LNCaP clone FGC (cell line): ENCODE measurements at places on chromosomes 12 and 14.

DNA sequence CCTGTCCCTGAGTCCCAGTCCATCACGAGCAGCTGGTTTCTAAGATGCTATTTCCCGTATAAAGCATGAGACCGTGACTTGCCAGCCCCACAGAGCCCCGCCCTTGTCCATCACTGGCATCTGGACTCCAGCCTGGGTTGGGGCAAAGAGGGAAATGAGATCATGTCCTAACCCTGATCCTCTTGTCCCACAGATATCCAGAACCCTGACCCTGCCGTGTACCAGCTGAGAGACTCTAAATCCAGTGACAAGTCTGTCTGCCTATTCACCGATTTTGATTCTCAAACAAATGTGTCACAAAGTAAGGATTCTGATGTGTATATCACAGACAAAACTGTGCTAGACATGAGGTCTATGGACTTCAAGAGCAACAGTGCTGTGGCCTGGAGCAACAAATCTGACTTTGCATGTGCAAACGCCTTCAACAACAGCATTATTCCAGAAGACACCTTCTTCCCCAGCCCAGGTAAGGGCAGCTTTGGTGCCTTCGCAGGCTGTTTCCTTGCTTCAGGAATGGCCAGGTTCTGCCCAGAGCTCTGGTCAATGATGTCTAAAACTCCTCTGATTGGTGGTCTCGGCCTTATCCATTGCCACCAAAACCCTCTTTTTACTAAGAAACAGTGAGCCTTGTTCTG, 41.6 kb downstream of the DAD1 start:
- DNase-seq: no peak

GRCh38 chr12:115504306-115505290, 772.9 kb downstream of the MED13L start:
- no peak for DNase-seq

DNA sequence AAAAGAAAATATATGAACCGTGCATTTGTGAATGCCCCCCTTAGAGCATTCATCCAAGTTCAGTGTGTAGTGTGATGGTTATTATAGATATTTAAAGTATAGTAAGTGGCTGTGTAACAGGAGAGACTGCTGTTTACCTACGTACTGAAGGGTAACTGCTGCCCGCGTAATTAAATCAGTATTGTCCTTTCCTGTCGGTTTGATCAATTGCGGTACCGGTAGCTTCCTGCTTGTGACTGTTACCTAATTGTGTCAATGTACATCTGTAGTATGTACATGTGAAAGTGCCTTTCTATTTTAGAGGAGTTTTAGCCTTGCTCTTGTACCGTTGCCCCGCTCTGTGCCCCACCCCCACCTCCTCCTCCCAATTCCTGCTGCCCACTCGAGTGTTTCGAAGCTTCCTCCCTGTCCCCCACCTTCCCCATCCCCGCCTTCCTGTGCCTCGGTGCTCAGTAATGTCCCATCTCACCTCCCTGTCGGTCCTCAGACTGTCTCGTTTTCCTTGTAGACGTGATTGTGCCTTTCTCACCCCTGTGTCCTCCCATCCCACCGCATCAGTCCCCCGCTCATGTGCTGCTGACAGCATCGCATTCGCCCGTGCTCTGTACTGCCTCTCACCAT, 75.0 kb downstream of the KICS2 start:
- no peak for DNase-seq

GRCh38 chr14:21902561-21903181, 229.1 kb upstream of the OR4E1 start:
- no peak for DNase-seq

DNA sequence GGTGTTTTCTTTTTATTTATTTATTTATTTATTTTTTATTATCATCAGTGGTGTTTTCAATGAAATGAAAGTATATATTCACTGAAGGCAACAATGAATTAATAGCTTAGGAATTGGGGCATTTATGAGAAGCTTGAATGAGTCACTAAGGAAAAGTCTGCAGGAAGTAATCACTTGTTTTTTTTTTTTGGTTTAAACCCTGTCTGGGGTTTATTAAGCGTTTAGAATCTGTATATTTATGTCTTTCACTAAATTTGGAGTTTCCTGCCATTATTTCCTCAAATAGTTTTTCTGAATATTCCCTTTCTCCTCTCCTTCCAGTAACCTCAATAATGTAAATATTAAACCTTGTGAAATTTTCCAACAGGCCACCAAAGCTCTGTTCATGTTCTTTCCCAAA, 85.5 kb downstream of the TESC start:
- DNase-seq: no peak

DNA sequence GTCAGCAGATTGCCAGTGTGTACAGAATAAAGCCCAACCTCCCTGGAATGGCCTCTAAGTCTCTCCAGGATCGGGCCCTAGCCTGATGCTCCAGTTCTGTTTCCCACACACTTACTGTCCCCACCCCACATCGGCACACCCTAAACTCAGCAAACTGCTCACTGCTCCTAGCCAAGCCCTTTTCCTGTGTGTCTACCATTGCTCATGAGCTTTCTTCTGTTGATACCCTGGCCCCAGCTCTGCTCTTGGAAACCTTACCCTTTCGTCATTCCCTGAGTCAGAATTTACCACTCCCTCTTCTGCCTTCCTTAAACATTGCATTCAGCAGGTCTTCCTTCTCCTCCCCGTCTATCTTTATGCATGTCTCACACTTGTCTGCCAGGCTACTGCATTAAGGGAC, 158.9 kb downstream of the TMX1 start:
- no peak for DNase-seq

DNA sequence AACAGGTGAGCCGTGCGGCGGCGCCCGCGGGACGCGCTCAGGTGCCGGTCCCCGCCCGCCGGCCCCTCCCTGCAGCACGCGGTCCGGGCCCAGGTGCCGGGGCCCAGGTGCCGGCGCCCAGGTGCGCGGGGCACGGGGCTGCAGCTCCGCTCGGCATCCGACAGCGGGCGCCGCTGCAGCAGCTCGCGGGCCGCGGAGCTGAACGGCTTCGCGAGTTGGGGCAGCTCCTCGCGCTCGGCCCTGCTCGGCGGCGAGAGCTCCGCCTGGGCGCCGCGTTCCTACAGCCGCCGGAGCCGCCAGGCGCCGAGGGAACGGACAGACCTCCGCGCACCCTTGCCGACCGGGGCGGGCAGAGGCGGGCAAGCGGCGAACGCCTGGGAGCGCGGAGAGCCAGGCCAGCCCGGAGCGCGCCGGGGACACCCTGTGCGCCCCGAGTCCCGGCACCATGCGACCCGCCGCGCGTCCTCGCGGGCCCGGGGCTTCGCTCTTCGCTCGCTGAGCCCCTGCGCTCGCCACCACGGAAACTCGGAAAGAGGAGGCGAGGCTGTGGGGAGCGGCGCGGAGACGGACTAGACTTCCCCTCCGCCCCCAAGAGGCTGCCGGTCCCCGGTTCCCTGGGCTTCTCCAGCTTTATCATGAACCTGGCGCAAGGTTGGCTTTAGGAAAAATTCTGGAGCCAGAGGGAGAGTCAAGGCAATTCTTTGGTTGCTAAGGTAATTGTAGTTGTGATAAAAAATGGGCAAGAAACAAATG, at the start of gene RGS6:
Gene RGS6 (plus strand): TSS at position 201 of the 753 bp plus-strand sequence.
- no peak for DNase-seq

DNA sequence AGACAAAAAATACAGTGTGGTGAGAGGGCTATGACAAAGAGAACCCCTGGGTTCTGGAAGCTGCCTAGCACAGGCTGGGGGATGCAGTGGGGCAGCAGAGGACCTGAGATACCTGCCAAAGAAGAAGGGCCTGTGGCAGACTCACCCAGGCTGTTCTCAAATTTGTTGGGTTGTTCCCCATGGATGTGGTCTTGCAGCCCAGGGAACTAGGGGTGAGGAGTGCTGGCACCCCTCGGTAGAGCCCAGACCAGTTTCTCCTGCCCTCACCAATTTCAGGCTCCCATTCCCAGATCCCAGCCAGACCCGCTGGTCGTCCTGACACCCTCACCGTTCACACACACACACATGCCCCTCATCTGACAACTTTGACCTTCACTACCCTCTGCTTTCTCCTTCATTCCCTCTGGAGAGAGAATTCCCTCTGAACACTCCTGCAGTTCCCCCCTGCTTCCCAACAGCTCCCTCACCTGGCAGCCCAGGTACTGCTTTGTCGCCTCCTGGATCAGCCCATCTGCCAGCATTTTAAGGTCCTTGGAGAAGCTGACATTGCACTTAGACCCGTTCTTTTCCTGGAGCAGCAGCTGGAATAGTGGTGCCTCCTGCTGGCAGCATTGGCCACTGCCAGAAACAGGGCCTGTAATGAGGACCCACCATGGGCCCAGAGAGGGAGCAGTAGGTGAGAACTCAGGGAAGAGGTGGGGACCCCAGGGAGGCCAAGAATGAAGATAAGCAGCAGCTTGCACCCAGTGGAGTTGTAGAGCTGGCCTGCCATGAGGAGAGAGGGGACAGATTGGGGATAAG, 5.9 kb upstream of the GDF11 start:
- DNase-seq: no peak

DNA sequence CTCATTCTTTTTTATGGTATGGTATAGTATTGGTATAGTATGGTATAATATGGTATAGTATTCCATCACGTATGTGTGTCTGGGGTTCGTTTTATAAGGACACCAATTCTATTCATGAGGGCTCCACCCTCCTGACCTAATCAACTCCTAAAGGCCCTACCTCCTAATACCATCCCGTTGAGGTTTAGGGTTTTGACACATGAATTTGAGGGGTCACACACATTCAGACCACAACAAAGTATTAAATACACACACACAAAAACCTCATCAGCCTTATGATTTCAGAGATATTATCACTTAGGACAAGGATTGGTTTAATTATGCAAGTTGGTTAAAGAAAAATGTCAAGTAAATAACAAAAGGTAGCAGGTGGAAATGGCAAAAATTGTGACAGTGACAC, 54.1 kb upstream of the CHST11 start:
- DNase-seq: no peak

DNA sequence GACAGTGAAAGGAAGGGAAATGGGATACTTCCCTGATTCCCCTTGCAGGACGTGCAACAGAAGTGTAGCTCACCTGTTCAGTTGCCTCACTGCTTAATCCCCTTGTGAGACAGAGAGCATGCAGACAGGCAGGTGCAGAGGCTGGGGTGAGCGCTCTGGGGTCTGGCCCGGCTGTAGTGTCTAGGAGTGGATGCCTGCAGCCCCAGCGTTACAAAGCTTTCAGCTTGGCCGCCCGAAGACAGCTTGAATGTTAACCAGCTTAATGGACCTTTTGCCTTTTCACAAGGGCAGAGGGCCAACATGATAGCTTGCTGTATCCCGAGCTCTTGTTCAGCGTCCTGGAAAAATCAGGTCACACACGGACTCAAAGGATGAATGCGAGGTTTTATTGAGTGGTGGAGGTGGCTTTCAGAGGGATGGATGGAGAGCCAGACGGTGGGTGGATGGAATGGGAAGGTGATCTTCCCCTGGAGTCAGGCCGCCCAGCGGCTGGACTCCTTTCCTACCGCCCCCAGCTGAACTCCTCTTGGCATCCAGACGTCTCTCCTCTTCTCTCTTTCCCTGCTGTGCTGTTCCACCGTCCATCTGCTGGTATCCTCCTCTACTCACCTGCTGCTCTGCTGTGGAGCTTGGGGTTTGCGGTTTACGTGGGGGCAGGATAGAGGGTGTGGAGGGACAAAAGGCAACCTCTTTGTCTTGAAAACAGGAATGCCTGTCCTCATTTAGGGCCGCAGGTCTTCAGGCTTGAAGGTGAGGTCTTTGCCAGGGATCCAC, 86.2 kb upstream of the RESF1 start:
- no peak for DNase-seq

DNA sequence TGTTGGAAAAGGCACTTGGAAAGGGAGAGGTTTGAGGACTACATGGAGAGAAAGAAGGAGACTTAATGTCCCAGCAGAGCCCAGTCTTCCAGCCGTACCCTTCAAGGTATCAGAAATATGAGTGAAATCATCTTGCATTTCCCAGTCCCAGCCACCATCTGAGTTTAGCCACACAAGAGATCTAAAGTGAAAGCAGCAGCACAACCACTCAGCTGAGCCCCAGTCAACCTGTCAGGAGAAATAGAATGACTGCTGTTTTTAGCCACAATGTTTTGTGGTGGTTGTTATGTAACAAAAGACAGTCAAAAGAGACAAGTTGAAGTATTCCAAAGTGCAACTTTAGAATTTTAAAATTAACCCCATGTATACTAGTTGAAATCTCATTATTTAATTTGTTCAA, 28.0 kb downstream of the DERA start:
- no peak for DNase-seq

DNA sequence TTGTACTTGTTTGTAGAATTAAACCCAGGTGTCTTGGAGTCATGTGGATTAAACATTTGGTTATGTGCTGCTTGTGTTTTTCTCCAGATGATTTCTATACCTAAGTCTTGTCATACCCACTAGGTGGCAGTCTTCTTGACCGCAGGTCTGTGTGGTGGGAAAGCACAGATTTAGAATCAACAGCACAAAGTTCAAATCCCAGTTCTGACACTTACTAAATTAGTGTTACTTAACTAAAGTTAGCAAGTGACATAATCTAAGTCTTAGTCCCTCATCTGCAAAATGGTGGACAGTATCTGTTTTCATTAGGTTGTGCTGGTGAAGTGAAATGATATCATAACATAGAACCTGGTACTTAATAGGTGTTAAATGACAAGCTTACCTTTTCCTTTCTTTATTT, 151.0 kb upstream of the ARHGAP5 start:
- no peak for DNase-seq

DNA sequence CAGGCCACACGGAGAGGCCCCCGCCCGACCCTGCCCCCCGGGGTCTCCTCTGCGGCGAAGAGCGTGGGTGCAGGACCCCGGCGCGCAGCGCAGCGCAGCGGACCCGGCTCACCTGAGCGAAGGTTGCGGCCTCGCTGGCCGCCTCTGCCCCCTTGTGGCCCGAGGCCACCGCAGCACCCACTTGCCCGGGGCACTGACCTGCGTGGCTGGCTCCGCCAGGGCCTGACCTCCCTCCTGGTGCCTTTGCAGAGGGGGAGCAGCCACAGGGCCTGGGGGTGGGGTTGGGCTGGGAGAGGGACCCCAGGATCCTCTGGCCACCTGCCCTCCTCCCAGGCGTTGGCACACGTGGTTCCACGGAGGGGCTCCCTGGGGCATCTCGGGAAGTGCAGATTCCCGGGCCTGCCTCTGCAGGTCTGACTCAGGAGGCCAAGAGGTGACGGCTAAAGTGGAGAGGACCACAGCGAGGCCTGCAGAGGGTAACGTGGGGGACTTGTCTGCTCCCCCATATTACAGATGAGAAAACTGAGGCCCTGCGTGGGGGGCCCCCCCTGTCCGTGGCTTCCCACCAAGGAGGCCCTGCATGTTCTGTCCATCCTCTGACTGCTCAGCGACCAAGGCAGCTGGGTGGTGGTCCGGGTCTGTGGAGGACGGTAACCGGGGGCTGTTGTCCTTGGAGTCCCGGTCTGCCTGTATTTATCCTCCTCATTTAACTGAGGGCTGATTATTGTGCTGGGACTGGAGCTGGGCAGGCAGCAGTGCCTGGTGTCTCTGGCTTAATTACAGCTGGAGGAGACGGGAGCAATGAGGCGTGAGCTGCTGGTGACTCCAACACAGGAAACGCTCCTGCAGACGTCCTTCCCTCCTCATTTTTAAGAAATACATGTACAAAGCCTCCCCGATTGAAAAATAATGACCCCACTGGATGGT, 67.9 kb upstream of the BEGAIN start:
- no peak for DNase-seq

- DNase-seq: no peak
Observed at GRCh38 chr12:57280211-57281062, 29.4 kb upstream of the STAC3 start.

- no peak for DNase-seq
Observed at GRCh38 chr14:56449670-56450213, 129.9 kb upstream of the TMEM260 start.

- DNase-seq: no peak
Observed at GRCh38 chr14:101937926-101938767, 26.2 kb upstream of the DYNC1H1 start.

- DNase-seq: no peak
Observed at GRCh38 chr12:108862588-108862959, 5.2 kb upstream of the SSH1 start.
